Activated CD8-positive, alpha-beta T cell treated with anti-CD3 and anti-CD28 coated beads for 36 hours (primary cell): ENCODE measurements at places on chromosomes 11 and 22. TPM values are rescaled to one million over a fixed set of nuclear protein-coding genes. Genes with fewer than 3 reads are reported as not detected.

Gene SHANK2
- total RNA-seq = not detected

Gene OR2AG2
- total RNA-seq = 0.45 TPM

Gene SCGB1A1
- total RNA-seq = not detected

Gene OR52E8
- total RNA-seq = not detected

Gene SCARF2
- total RNA-seq = 0.20 TPM

Gene IGSF22
- 0.43 TPM for total RNA-seq

Gene ELFN2
- 0.51 TPM for total RNA-seq

Gene C11orf54
- 18.9 TPM for total RNA-seq

Gene HPX
- not detected for total RNA-seq

Gene HBB
- total RNA-seq = not detected

Gene ACRV1
- not detected for total RNA-seq

Gene GRK3
- 26.7 TPM for total RNA-seq

DNA sequence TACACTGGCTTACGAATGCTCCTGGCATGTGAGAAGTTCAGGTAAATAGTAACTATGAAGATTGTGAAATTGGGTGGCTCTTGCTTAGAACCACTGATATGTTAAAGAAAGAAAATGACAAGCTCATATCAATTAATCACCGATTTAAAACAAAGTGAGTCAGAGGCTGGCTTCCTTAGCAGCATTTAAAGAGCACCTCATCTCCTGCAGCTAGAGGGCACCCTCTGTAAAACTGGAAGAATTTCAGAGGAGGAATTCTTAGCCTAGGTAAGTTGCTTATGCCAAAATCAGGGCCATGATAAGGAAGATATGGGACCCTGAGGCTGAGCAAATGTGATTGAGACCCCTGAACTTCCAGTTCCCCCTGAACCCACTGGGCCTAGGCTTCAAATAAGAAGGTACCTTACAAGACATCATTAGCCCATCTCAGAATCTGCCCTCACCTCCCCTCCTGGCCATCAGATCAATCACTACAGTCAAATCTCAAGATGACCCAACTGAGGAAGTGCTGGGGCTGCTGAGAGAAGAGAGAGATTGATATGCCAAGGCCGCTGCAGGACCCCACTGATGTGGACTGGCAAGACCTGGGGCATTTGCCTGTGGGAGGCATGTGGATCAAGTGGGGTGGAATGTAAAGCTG, 8.6 kb upstream of the CD3E start:
- peak; percentile 70 for DNase-seq

GRCh38 chr22:21455334-21456089, 11.7 kb upstream of the TMEM191C start:
- no peak for DNase-seq

GRCh38 chr11:1776944-1777715, 13.4 kb upstream of the CTSD start:
- no peak for DNase-seq

DNA sequence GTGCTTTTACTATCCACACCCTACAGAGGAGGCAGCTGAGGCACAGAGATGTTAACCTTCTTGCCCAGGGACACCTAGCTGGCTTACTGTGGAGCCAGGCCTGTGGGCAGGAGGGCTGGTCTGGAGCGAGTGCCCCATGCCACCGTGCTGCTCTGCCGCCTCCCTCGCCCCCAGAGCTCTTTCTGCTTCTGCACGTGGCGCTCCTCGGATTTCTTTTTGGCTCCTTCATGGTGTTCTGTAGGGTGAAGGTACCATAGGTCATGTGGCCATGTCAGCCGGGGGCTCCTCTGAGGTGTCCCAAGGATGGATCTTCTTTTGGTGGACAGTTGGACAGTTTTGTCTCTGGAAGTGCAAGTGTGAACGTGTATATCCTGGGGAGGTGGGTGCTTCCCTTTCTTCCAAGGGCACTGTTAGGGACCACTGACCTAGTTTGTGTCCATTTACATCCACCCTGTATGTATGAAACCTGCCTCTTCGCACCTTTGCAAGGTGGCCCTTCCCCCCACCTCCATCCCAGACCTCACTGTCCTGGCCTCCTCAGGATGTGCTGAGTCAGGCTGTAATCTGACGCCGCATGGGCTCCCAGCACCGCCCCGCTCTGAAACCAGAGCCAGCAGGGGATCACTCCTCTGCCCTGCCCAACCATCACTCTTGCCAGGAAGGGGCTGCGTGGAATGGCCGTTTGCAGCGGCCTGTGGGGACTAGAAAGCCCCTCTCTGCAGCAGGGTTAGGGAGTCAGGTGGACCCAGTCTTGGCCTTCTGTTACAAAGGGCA, 31.7 kb downstream of the POLR3H start:
- no peak for DNase-seq

GRCh38 chr11:48104568-48104924, 112.1 kb upstream of the OR4B1 start:
- DNase-seq = no peak

DNA sequence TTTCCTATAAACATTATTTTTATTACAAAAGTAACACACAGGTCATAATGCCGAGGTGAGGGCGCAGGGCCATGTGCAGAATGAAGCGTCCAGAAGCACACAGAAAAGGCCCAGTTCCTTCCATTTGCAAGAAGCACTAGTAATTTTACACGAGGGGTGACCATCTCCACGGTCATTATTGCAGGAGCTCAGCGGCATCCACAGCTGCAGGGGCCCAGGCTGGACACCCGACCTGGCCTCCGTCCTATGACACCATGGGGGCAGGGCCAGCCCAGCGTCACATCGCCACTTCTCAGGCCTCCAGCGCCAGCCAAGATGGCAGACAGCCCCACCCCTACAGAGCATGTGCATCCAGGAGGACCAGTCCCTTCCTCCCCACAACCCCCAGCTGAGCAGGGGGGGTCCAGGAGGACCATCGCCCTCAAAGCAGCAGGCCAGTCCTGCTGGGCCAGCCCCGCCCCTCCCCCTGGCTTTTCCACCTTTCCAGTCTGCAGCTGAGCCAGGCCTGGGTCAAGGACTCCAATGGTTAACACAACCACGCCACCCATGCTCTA, 3.5 kb downstream of the IGF2 start:
- DNase-seq = no peak

GRCh38 chr11:35305670-35306382, 113.5 kb downstream of the SLC1A2 start:
- DNase-seq = peak; percentile 32

DNA sequence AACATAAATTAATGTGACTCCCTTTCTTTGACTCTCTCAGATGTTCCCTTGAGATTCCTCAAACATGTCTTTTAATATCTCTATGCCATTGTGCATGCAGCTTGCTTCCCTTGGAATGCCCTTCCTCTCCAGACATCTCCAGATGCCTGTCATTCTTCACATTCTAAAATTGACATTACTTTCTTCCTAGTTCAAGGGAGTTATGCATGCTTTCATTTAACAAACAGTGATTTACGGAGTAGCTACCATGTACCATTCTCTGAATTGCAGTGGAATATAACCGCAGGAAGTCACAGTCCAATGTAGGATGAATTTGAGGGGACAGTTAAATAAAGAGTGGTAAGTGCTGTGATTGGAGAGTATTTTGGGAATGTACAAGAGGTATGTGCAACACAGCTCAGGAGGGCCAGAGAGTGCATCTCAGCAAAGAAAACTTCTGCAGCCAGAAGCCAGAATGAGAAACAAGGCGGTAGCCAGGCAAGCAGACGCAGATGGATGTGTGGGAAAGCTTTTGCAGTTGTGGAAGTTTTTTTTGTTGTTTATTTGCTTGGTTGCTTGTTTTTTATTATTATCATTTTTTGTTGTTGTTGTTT, 18.7 kb downstream of the MMP10 start:
- no peak for DNase-seq

DNA sequence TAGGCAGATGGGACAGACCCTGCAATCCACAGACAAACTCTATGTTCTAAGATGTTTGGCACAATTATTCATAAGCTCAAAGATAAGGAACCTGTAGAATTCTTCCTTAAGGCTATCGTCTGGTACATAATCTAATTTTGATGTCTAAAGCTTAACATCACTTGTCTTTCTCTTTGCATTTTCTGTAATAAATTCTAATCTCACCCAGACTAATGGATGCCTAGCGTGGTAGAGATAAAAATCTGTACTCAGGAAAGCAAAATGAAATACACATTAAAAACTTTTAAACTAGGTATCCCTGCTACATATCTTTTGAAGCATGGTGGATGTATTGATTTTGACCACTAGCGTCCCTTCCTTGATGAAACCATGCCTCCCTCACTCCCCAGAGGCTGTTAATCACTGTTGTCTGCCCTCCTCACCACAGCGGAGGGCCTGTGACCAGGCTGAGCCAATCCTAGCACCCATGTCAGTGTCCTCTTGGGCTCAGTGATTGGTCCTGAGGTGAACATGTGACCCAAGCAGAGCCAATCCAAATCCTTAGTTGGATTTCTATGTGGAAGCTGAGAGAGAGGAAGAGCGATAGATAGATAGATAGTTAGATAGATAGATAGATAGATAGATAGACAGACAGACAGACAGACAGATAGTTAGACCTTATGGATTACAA, 82.2 kb upstream of the GRK3 start:
- DNase-seq = no peak

GRCh38 chr22:44576311-44577260, 78.6 kb upstream of the RTL6 start:
- DNase-seq = no peak

GRCh38 chr11:911031-911889, 650 bp upstream of the CHID1 start:
- peak; percentile 61 for DNase-seq

- no peak for DNase-seq
Observed at GRCh38 chr11:67588136-67588503, 4.5 kb downstream of the GSTP1 start.

GRCh38 chr11:15884777-15885540, 471.4 kb downstream of the SOX6 start:
- DNase-seq = no peak

- peak; percentile 83 for DNase-seq
Observed at GRCh38 chr11:96235751-96236150, 107.2 kb downstream of the MAML2 start.

DNA sequence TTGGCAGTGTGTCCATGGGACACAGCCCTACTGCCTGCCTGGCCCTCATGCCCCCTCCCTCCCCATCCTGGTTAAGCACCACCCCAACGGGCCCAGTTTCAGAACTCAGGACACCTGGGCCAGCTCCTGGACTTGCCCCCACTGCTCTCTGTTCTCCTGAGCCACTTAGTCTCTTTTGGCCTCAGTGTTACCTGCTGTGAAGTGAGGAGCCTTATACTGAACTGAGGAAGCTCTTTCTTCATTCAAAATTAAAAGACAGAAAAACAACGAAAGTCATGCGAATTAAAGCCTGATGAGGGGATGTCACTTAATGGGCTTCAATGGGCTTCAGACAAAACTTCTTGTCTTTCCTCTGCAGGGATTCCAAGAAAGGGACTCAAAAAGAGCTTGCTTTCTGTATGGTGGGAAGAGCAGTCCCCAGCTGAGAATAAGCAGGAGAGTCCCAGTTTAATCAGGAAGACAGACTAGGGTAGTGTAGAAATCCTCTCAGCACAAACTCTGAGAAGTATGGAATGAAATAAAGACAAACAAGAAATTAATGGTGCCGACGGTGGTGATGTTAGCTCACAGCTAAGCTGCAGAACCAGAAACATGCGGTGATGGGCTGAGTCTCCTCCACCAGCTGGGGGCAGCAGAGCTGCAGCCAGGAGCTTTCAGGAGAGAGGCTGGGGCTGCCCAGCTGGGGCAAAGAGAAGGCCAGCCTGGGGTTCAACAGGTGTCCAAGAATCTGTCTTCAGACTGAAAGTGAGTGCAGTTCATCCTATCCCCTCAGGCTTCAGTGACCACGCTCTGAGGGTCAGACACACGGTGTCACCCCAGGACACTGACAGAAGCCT, 101.0 kb downstream of the GGTLC2 start:
- DNase-seq = peak; percentile 69

- peak; percentile 22 for DNase-seq
Observed at GRCh38 chr22:33209930-33210784, 152.0 kb upstream of the SYN3 start.

GRCh38 chr11:110286298-110287040, 9.9 kb downstream of the RDX start:
- DNase-seq = no peak

DNA sequence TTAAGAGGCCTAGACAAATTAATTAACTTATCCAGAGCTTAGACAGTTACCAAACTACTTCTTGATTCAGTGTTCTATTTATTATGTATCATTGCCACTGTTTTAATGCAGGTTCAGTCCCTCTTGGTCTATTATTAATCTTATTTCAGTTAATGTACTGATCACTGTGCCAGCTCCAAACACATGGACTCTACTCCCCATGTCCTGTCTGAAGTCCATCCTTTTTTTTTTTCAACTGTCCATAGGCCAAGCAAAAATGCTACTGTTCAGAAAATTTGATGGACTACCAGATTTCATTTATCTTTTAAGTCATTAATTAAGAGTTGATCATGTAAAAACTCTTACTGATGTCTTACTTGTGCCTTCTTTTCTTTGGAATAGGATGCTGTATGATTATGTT, 11.9 kb downstream of the POLD3 start:
- DNase-seq = no peak

DNA sequence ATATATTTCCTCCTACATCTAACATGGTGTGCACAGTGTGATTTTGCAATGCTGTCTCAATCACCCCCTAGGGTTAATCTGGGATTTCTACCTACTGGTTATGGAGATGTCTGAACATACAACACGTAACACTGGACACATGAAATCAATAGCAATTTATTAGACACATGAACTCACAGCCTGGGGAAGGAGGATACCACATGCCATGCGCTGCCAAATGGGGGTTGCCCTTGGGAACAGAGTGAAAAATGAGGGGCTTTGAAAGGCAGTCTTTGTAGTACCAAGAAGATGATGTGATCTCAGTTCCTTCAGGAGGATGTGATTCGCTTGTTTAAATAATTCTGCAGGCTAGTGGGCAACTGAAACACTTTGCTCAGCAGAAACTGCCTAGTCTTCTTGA, 253.6 kb upstream of the LRRC4C start:
- DNase-seq = no peak

GRCh38 chr22:36775586-36775963, 344 bp downstream of the IFT27 start:
- DNase-seq = peak; percentile 62

GRCh38 chr11:100631316-100631715, 55.8 kb upstream of the ARHGAP42 start:
- DNase-seq = no peak
